HepG2 (cell line): ENCODE measurements at places on chromosomes 1 and 21. TPM values are rescaled to one million over a fixed set of nuclear protein-coding genes. Genes with fewer than 3 reads are reported as not detected.

MKNK1 gene
- 14.7 and 18.5 TPM in 2 replicates for total RNA-seq

TTC39A gene
- 0.33 and 0.90 TPM in 2 replicates for total RNA-seq

PRAMEF5 gene
- not detected in 2 replicates for total RNA-seq

OR6N1 gene
- not detected in 2 replicates for total RNA-seq

RAVER2 gene
- 15.4 and 20.2 TPM in 2 replicates for total RNA-seq

INAVA gene
- total RNA-seq, result 11.7 and 13.5 TPM in 2 replicates

PRAMEF8 gene
- total RNA-seq, result not detected in 2 replicates

TTC24 gene
- total RNA-seq, result 0.13 and 0.15 TPM in 2 replicates

THRAP3 gene
- total RNA-seq, result 92.6 and 127 TPM in 2 replicates

FBXO2 gene
- 112 and 118 TPM in 2 replicates for total RNA-seq

DCLRE1B gene
- total RNA-seq, result 8.0 and 11.5 TPM in 2 replicates

- H3K4me3 ChIP-seq, result no peak overlapping the region
- no peak for DNase-seq
- peaks cover 33% of the 10 kb centered on the region for H3K4me1 ChIP-seq
- H3K36me3 ChIP-seq, result no peaks in the 10 kb centered on the region
- H3K27me3 ChIP-seq, result no peaks in the 10 kb centered on the region; the same call in 1 of the 2 replicates
- H3K27ac ChIP-seq, result no peak overlapping the region
These were observed 34.5 kb upstream of the DIPK1A start for GRCh38 chr1:92995441-92996430.

DNA sequence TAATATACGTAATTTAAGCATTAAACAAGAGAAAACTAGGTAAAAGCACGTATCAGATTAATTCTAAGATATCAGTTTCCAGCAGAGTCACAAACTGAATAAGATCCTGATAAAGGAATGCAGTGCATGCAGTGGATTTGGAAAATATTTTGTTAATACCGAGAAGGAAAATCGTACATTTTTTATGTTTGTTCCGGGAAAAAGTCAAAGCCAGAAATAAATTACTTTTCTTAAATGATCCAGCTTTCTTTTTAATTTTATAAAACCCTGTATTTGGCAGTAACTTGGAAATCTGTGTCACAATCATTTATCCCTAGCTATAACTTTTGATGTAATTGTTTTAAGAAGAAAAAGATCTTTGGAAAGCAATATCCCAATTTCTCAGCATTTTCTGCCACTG, 955 bp downstream of the PALMD start:
- H3K4me3 ChIP-seq, result peak overlapping the region; percentile 86
- DNase-seq, result no peak
- H3K27ac ChIP-seq, result peak overlapping the region; percentile 87

GRCh38 chr1:184562806-184563205, 176.0 kb downstream of the C1orf21 start:
- H3K27me3 ChIP-seq, result no peaks in the 10 kb centered on the region
- no peaks in the 10 kb centered on the region for H3K36me3 ChIP-seq
- no peak for DNase-seq
- no peaks in the 10 kb centered on the region for H3K4me1 ChIP-seq
- H3K4me3 ChIP-seq, result no peak overlapping the region

DNA sequence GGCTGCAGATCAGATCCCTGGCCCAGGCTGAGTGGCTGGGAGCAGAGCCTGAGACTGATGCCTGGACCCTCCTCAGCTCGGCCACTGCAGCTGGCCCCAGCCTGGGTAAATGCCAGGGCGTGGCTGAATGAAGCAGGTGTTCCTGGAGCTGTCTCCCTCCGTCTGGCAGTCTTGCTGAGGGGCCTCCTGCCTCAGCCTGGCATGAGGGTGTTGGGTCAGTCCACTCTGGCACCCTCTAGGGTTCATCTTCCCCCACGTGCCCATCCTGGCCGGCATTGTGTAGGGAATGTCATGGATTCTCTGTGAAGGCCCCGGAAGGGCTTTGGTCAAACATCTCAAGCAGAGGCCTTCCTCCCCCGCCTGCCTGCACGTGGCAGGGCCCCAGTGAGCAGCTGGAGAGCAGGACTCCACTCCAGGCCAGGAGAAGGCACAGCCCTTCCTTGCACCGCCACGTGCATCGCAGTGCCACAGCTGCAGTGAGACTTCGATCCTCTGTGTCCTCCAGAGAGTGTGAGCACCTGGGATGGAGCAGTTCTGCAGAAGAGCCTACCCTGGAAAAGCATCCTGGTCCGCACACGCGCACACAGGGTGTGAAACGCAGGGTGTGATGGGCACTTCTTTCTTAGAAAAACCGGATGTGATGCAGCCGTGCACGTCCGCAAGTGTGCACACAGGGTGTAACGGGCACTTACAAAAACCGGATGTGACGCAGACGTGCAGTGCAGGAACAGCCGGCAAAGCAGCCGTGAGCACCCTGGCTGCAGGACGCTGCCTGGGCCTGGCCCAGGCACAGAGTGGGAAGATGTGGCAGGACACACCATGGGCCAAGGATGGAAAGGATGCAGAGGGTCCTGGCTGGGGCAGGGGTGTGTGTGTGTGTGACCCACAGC, 4.6 kb upstream of the KRTAP10-4 start:
- no peak overlapping the region for H3K4me3 ChIP-seq
- DNase-seq, result no peak
- no peaks in the 10 kb centered on the region for H3K36me3 ChIP-seq
- no peak overlapping the region for H3K27ac ChIP-seq

DNA sequence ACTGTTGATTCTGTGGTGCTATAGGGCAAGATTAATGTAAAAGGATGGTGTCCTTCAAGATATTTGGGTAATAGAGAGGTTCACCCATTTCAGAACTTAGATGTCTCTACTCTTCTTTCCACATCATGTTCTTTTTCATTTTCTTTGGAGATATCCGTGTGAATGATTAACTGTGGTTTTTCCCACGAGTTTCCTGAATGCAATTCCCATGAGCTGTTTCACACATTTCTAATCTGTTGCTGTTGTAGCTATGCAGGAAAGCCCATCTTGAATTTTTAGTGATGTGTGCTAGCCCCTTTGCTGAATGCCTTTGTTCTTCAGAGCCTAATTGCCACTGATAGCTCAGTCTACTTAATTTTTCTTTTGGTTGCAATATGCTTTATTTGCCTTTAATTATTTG, 27.6 kb downstream of the SNX27 start:
- H3K27ac ChIP-seq, result no peak overlapping the region
- no peak overlapping the region for H3K4me3 ChIP-seq
- peaks cover 32% of the 10 kb centered on the region for H3K4me1 ChIP-seq
- no peaks in the 10 kb centered on the region for H3K27me3 ChIP-seq
- no peak for DNase-seq

GRCh38 chr21:44704636-44705001, 6.8 kb downstream of the TSPEAR start:
- no peaks in the 10 kb centered on the region for H3K36me3 ChIP-seq
- no peak overlapping the region for H3K4me3 ChIP-seq
- H3K27ac ChIP-seq, result no peak overlapping the region
- H3K4me1 ChIP-seq, result peaks cover 49% of the 10 kb centered on the region
- H3K27me3 ChIP-seq, result peaks cover 37% of the 10 kb centered on the region

DNA sequence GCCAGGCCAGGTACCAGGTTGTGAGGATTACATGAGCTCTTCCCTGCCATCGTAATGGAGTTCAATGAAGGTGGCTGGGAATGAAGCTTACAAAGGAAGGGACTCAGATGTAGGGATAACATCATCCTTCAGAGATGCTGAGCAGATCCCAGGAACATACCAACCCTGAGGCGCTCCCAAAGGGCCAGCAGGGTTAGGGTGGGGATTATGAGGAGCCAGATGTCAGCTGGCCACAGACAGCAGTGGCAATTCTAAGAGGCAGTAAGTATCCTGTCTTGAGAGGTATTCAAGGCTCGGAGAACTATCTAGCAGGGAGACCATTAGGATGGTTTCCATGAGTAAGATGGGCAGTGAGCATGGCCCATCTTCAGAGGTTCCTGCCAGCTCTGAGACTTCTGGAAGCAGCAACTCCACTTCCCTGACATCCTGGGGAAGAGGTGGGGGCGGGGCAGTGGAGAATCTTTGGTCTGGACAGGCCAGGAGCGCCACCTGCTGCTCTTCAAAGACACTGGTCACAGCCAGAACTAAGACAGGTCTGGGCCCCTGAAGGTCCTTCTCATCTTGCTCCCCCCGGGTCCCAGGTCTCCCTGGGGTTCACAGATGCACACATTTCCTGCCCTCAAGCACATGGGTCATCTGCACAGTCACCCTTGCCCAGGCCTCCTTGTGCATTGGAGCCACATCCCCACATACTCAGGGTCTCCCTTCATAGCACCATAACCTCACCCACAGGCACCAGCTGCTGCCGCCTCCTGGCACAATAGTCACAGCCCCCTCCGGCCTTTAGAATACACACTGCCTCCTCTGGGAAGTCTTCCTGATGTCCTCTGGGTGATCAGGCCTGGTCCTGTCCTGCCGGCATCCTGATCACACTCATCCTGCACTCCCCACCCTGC, 2.7 kb upstream of the SDC3 start:
- H3K4me1 ChIP-seq, result peaks cover 26% of the 10 kb centered on the region
- peaks cover 36% of the 10 kb centered on the region for H3K27me3 ChIP-seq
- peak; percentile 54 for DNase-seq
- no peak overlapping the region for H3K27ac ChIP-seq
- no peaks in the 10 kb centered on the region for H3K36me3 ChIP-seq

GRCh38 chr1:147235822-147236221, 6.7 kb upstream of the CHD1L start:
- H3K4me1 ChIP-seq, result peaks cover 87% of the 10 kb centered on the region
- H3K27me3 ChIP-seq, result no peaks in the 10 kb centered on the region
- H3K4me3 ChIP-seq, result no peak overlapping the region
- peak overlapping the region; percentile 93 for H3K27ac ChIP-seq
- no peak for DNase-seq

DNA sequence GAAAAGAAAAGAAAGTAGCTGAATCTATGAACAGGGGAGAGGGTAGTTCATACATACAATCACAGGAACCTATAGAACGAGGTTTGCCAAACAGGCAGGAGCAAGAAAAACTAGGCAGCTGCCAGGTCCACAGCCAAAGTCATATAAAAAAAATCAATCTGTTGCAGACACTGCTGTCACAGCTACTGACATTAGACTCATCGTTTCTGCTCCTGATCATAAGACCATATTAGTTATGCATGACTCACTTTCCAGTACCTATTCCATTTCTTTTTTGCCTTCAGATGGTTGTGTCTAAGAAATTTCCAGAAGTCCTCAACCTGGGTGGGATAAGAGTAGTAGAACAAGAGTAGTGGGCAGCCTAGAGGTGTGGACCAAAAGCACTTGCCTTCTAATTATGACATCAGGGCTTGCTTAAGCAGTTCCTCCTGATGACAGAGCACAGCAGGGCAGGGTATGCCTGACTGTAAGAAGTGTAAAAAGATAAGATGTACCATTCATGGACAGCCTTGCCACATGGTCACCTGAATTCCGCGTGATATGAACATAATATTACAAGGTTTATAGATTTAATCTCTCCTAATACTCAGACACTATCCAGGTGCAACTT, 323.2 kb upstream of the SGIP1 start:
- H3K27me3 ChIP-seq, result no peaks in the 10 kb centered on the region
- no peak overlapping the region for H3K4me3 ChIP-seq
- no peaks in the 10 kb centered on the region for H3K36me3 ChIP-seq

GRCh38 chr1:10685808-10686403, 110.5 kb downstream of the CASZ1 start:
- H3K36me3 ChIP-seq, result no peaks in the 10 kb centered on the region
- peak overlapping the region; percentile 90 for H3K27ac ChIP-seq
- no peaks in the 10 kb centered on the region; the same call in 1 of the 2 replicates for H3K27me3 ChIP-seq
- H3K4me1 ChIP-seq, result peaks cover 78% of the 10 kb centered on the region
- H3K4me3 ChIP-seq, result peak overlapping the region; percentile 35; the same call in 1 of the 2 replicates

DNA sequence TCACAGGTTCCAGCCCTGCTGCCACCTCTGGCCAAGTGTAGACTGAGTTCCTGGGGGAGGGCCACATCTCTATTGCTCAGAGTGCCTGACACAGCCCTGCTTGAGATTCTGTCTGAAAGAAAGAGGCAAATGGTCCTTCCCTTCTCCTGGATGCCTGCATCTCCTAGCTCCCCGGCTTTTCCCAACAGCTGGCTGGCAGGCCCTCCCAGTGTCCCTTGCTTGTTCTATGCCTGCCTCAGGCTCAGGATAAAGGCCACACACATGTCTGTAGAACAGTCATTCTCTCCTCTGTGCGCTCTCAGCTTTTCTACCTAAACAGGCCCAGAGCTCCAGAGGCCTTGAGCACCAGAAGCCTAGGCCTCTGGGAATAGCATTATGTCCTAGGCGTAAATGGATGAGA, 343.4 kb upstream of the USP24 start:
- H3K4me1 ChIP-seq, result peaks cover 6% of the 10 kb centered on the region; the same call in 1 of the 2 replicates
- H3K36me3 ChIP-seq, result no peaks in the 10 kb centered on the region
- peaks cover 3% of the 10 kb centered on the region; the same call in 1 of the 3 replicates for H3K27me3 ChIP-seq
- DNase-seq, result no peak

DNA sequence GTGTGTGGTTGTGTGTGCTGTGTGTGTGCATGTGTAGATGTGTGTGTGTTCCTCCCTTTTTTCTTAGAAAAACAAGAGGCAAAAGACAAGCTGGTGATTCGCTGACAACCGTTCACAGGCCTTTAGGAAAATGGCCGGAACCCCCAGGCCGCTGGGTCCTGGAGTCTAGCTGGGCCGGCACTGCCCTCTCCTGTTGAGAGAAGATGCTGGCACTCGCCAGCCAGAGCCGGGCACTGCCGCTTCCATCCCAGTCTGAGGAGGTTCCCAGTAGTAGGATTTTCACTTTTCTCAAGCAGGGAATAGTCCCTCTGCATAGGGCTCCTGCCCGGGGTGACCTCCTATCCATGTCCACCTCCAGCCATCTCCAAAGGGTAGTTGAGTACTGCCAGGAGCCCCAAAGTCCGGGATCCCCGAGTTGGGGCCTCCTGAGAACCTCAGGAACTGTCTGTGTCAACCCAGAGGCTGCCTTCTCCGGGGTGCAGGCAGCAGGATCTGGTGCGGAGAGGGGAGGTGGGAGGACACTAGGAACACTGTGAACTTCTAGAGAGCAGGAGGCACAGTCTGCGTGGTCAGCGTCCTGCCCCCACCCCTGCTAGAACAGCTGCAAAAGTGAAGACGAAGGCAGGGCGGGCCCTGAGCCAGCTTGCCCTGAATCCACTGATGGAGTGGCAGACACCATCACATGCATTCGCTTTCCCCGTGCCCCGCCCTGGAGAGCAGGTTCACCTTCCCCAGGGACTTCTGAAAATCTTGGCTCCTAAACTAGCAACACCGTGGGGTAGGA, 44.1 kb upstream of the ARHGEF16 start:
- peaks cover 19% of the 10 kb centered on the region for H3K4me1 ChIP-seq
- peaks cover 3% of the 10 kb centered on the region for H3K27me3 ChIP-seq
- H3K27ac ChIP-seq, result no peak overlapping the region
- no peak overlapping the region for H3K4me3 ChIP-seq

GRCh38 chr1:60596791-60597750, 485.3 kb upstream of the NFIA start:
- H3K27me3 ChIP-seq, result no peaks in the 10 kb centered on the region
- no peak overlapping the region for H3K4me3 ChIP-seq
- DNase-seq, result no peak
- H3K4me1 ChIP-seq, result no peaks in the 10 kb centered on the region
- H3K27ac ChIP-seq, result no peak overlapping the region
- H3K36me3 ChIP-seq, result no peaks in the 10 kb centered on the region

DNA sequence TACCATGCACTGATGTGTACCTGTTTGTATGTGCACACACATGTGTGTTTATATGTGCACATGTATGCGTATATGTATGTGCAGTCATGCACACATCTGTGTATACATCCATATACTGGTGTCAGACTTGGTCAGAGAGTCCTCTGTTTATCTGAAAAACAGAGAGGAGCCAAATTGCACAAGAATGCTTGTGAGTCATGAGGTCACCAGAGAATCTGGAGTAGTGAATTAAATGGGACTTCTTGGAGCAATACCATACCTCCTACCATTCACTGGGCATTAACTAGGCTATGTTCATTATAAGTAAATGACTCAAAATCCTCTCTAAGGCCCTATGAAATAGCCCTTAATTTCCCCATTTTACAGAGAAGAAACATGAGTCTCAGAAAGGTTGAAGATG, 272.1 kb upstream of the C1orf87 start:
- H3K27me3 ChIP-seq, result no peaks in the 10 kb centered on the region
- no peaks in the 10 kb centered on the region for H3K4me1 ChIP-seq
- no peaks in the 10 kb centered on the region for H3K36me3 ChIP-seq
- DNase-seq, result no peak
